ENCODE measurements at places on chromosomes 5 and 9. TPM values are rescaled to one million over a fixed set of nuclear protein-coding genes. Genes with fewer than 3 reads are reported as not detected.
A peak's percentile ranks its signal among the peaks of the same experiment; 100 is the strongest.

GRCh38 chr5:177409043-177409801 is at the start of gene F12:
Gene F12 (minus strand): TSS chr5:177409564. CDS start chr5:177409527, 37 bp downstream.
- H3K27me3 ChIP-seq = no peaks in the 10 kb centered on the region
- peaks cover 55% of the 10 kb centered on the region for H3K4me1 ChIP-seq
- H3K36me3 ChIP-seq = no peaks in the 10 kb centered on the region
- no peak for DNase-seq
- H3K4me3 ChIP-seq = no peak within 1 kb of the TSS
- H3K27ac ChIP-seq = no peak within 1 kb of the TSS

- peak overlapping the region; percentile 87 for H3K27ac ChIP-seq
- H3K36me3 ChIP-seq = no peaks in the 10 kb centered on the region
- no peaks in the 10 kb centered on the region for H3K27me3 ChIP-seq
Measured at GRCh38 chr9:70398145-70398556, 16.3 kb downstream of the KLF9 start.

DNA sequence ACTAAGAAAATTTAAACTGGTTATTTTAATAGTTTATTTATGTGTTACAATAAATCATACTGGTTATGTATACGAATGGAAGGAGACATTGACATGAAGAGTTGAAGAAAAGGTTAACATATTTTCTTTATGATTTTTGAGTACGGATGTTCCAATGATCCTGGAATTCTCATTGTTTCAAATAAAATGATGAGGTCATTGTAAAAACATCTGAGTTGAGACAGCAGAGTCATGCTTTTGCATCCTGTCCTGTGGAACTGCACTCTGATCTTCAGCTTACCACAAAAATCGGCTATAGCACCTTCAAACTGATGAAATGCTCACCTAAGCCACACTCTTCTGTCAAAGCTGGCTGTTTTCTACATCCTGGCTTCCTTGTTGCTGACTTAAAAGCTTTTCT is 67.8 kb downstream of the PTCD2 start:
- no peaks in the 10 kb centered on the region for H3K36me3 ChIP-seq
- H3K4me1 ChIP-seq = no peaks in the 10 kb centered on the region
- H3K27ac ChIP-seq = no peak overlapping the region
- no peak for DNase-seq

DNA sequence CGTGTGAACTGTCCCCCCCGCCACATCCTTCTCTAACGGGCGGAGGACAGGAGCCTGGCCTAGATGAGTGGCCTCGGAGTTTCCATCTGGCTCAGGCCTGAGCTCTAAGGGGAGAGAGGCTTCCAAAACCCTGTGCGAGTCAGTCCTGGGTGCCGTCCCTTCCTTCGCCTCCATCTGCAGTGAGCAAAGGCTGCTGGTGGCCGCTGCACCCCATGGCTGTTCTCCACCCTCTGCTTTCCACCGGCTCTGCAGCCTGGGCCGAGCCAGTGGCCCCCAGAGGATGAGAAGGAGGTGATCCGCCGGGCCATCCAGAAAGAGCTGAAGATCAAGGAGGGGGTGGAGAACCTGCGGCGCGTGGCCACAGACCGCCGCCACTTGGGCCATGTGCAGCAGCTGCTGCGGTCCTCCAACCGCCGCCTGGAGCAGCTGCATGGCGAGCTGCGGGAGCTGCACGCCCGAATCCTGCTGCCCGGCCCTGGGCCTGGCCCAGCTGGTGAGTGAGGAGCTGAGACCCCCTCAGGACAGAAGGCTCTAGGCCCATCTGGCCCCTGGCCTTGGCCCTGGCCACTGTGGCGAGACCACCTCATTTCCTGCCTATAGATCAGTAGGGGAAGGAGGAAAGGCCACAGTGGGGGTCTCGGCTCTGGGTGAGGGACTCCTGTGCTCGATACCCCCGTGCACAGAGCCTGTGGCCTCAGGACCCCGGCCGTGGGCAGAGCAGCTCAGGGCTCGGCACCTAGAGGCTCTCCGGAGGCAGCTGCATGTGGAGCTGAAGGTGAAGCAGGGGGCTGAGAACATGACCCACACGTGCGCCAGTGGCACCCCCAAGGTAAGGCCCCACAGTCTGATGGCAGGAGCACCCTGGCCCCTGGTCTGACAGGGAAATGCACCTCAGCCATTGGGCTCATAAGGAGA is 3.0 kb downstream of the PKN3 start:
- no peaks in the 10 kb centered on the region for H3K27me3 ChIP-seq
- H3K36me3 ChIP-seq = no peaks in the 10 kb centered on the region
- H3K4me1 ChIP-seq = peaks cover 15% of the 10 kb centered on the region
- H3K4me3 ChIP-seq = no peak overlapping the region
- no peak for DNase-seq

DNA sequence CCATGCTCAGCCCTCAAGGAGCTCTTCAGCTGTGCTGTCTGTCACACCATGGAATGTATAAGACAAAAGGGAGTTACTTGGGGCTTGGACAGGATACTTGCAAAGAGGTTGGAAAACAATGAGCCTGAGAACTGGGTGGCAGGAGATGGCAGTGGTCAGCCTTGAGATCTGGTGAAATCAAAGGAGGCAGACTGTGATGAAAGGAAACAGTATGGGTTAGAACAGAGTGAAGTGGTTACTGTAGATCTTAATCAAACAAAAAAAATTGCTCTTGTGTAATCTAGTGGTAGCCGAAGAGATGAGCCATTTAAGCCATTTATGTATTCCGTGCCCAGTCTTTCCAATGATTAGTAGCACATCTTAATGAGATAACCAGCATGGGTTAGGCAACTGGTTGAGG is 142.2 kb downstream of the SV2C start:
- H3K4me3 ChIP-seq = no peak overlapping the region
- no peak overlapping the region for H3K27ac ChIP-seq
- H3K4me1 ChIP-seq = no peaks in the 10 kb centered on the region
- H3K27me3 ChIP-seq = no peaks in the 10 kb centered on the region

GRCh38 chr9:74528207-74528606 is 31.1 kb downstream of the RORB start:
- H3K4me3 ChIP-seq = no peak overlapping the region
- no peaks in the 10 kb centered on the region for H3K27me3 ChIP-seq
- H3K36me3 ChIP-seq = no peaks in the 10 kb centered on the region
- H3K4me1 ChIP-seq = no peaks in the 10 kb centered on the region
- DNase-seq = no peak

- H3K4me3 ChIP-seq = no peak overlapping the region
- DNase-seq = no peak
- H3K27ac ChIP-seq = no peak overlapping the region
- H3K4me1 ChIP-seq = no peaks in the 10 kb centered on the region
- peaks cover 3% of the 10 kb centered on the region for H3K27me3 ChIP-seq
Measured at GRCh38 chr5:174295702-174296436, 250.4 kb downstream of the NSG2 start.

- H3K4me3 ChIP-seq = no peak overlapping the region
- H3K27ac ChIP-seq = no peak overlapping the region
- DNase-seq = no peak
- no peaks in the 10 kb centered on the region for H3K27me3 ChIP-seq
- H3K36me3 ChIP-seq = peaks cover 6% of the 10 kb centered on the region
Measured at GRCh38 chr9:92722386-92723298, 42.0 kb downstream of the BICD2 start.

GRCh38 chr5:9644630-9645029 is 14.5 kb upstream of the TAS2R1 start:
- no peak for DNase-seq
- peaks cover 1% of the 10 kb centered on the region for H3K36me3 ChIP-seq
- no peak overlapping the region for H3K27ac ChIP-seq
- no peak overlapping the region for H3K4me3 ChIP-seq
- no peaks in the 10 kb centered on the region for H3K4me1 ChIP-seq
- no peaks in the 10 kb centered on the region for H3K27me3 ChIP-seq

- no peak overlapping the region for H3K27ac ChIP-seq
- H3K4me1 ChIP-seq = peaks cover 57% of the 10 kb centered on the region
- H3K36me3 ChIP-seq = peaks cover 19% of the 10 kb centered on the region
- no peak for DNase-seq
- H3K4me3 ChIP-seq = no peak overlapping the region
Measured at GRCh38 chr9:20394969-20395368, 227.3 kb downstream of the MLLT3 start.

GRCh38 chr5:125302577-125302976 is 556.1 kb upstream of the ZNF608 start:
- H3K27ac ChIP-seq = no peak overlapping the region
- no peaks in the 10 kb centered on the region for H3K4me1 ChIP-seq
- no peak overlapping the region for H3K4me3 ChIP-seq
- no peaks in the 10 kb centered on the region for H3K36me3 ChIP-seq
- DNase-seq = no peak

DNA sequence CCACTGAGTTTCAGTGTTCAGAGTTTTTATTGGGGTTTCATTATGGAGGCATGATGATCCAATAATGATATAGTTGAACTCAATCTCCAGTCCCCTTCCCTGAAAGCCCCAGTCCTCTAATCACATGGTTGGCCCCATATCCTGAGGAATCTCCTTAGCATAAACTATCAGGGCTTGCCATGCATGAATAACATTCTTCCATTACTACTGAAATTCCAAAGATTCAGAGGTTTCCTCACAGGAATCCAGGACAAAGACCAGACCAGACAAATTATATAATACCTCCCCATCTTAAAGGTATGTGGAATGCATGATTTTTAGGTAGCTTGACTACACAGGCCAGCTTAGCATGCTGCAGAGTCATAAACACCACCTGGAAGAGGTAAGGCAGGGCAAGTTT is 15.5 kb upstream of the LRRTM2 start:
- DNase-seq = no peak
- H3K36me3 ChIP-seq = peaks cover 12% of the 10 kb centered on the region
- no peak overlapping the region for H3K27ac ChIP-seq

DNA sequence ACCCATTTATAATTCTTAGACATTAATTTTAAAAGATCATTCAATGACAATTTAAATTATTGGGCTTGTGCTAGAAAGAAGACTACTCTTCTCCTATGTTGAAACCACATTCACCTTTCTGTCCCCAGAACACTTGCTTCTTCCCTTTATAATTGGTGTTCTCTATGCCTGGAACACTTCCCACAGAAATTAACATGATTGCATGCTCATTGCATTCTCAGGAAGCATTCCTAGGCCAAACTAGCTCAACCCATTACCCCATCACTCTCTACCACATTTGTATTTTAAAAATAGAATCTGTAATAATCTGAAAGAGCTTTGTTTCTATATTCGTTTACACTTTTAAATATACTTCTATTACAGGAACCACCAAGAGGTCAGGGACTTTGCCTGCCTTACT is 184.7 kb downstream of the MEF2C start:
- no peak for DNase-seq
- H3K36me3 ChIP-seq = no peaks in the 10 kb centered on the region
- H3K27ac ChIP-seq = no peak overlapping the region
- H3K4me3 ChIP-seq = no peak overlapping the region
- H3K4me1 ChIP-seq = no peaks in the 10 kb centered on the region
- H3K27me3 ChIP-seq = peaks cover 34% of the 10 kb centered on the region

DNA sequence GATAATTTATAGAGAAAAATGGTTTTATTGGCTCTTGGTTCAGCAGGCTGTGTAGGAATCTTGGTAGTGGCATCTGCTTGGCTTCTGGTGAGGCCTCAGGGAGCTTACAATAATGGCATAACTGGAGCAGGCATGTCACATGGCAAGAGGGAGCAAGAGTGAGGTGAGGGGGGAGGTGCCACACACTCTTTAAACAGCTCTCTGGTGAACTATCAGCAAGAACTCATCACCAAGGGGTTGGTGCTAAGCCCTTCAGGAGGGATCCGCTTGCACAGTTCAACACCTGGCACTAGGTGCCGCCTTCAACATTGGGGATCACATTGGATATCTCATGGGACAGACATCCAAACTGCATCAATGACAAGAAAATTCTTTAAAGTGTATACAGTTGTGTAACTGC is 10.5 kb downstream of the GPBP1 start:
- peak overlapping the region; percentile 73 for H3K27ac ChIP-seq
- H3K36me3 ChIP-seq = no peaks in the 10 kb centered on the region
- H3K27me3 ChIP-seq = no peaks in the 10 kb centered on the region
- H3K4me3 ChIP-seq = peak overlapping the region; percentile 82

DNA sequence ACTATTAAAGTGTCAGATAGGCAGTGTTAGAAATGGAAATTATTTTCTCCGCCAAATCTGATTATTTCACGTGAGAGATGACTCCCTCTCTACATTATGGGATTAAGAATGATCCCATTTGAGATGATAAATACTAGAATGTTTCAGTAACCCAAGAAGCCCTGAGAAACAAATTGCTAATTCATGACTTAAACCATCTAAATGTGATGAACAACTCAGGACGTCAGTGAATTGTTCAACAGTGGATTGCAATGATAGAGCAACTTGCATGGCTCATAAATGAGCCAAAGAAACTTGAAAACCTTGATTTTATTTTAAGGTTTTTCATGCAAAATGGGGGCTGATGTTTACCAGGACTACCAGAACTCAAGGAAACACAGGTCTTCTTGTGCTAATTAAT is 350.5 kb upstream of the WWC1 start:
- no peaks in the 10 kb centered on the region for H3K4me1 ChIP-seq
- no peaks in the 10 kb centered on the region for H3K36me3 ChIP-seq
- no peak for DNase-seq
- no peak overlapping the region for H3K4me3 ChIP-seq
- no peaks in the 10 kb centered on the region for H3K27me3 ChIP-seq

- no peaks in the 10 kb centered on the region for H3K36me3 ChIP-seq
- no peak overlapping the region for H3K27ac ChIP-seq
- H3K4me1 ChIP-seq = no peaks in the 10 kb centered on the region
- DNase-seq = no peak
- H3K4me3 ChIP-seq = no peak overlapping the region
Measured at GRCh38 chr5:16406630-16407029, 59.0 kb downstream of the ZNF622 start.

DNA sequence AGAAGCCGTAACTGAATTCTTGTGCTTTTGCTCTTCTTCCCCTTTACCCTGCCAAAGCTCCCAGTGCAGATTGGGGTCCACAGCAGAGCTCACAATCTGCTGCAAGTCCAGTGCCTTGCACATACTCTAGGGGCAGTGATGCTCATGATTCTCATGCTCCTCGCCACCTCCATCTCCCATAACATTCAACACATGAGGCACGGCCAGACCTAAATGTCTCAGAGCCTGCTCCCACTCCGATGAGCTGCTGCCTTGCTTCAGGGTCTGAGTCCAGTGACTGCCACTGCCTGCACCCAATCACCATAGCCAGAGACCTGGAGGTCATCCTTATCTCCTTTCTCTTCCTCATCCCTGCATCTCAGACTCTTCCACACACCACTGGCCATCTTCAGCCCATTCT is 10.5 kb downstream of the CSF1R start:
- no peaks in the 10 kb centered on the region for H3K4me1 ChIP-seq
- H3K27me3 ChIP-seq = no peaks in the 10 kb centered on the region
- H3K4me3 ChIP-seq = no peak overlapping the region
- no peak overlapping the region for H3K27ac ChIP-seq
- no peaks in the 10 kb centered on the region for H3K36me3 ChIP-seq
- DNase-seq = no peak

The PPWD1 gene
- 126 TPM for total RNA-seq

The GFPT2 gene
- 0.52 TPM for total RNA-seq

The TMEM252 gene
- total RNA-seq = not detected

The PCDHA8 gene
- total RNA-seq = not detected

The MEIKIN gene
- 2.8 TPM for total RNA-seq

The GPRIN1 gene
- 0.11 TPM for total RNA-seq

The PAIP2 gene
- 150 TPM for total RNA-seq

The SCGB3A2 gene
- not detected for total RNA-seq

The ICE1 gene
- 53.3 TPM for total RNA-seq

The TIFAB gene
- not detected for total RNA-seq

The PCDHGB3 gene
- 0.71 TPM for total RNA-seq

The ARID3C gene
- total RNA-seq = 0.27 TPM

The ACTBL2 gene
- not detected for total RNA-seq

Data from naive thymus-derived CD8-positive, alpha-beta T cell (primary cell).